ENCODE measurements at places on chromosomes 3 and 15.

DNA sequence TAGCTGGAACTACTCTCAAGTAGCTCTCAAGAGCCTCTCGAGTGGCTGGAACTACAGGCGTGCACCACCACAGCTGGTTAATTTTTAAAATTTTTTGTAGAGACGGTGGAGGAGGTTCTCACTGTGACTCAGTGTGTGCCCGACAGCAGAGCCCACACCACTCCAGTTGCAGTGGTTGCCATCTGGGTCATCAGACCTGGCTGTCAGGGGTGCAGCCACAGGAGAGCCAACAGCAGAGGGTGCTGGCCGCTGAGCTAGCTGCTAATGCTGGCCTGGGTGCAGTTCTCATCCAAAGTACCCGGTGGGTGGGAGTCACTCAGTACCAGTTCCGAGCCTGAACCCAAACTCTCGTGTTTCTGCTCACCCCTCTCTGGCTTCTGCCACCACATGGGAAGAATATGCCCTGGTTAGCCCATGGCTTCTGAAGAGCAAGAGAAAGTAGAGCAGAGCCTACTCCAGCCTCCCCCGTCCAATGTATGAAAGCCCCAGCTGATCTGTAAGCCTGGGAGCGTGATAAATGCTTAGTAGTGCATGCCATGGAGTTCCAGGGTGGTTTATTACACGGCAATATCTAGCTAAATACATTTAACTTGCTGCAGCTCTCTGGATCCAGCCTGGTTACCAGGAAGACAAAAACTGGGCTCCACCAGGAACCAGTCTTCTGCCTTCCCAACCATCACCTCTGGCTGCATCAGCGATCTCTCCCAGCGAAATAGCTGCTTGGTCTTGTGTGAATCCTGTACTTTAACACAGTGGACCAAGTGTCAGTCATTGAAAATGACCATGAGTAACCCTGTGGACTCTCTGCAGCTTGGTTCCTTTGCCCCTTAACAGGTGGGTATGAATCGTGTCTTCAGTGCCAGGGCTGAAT, 17.1 kb downstream of the UMPS start:
- DNase-seq: no peak

- peak; percentile 40 for DNase-seq
These were observed 1.1 kb downstream of the CMTM7 start for GRCh38 chr3:32392536-32393302.

GRCh38 chr15:78650022-78650421, 9.0 kb upstream of the CHRNB4 start:
- DNase-seq: no peak

DNA sequence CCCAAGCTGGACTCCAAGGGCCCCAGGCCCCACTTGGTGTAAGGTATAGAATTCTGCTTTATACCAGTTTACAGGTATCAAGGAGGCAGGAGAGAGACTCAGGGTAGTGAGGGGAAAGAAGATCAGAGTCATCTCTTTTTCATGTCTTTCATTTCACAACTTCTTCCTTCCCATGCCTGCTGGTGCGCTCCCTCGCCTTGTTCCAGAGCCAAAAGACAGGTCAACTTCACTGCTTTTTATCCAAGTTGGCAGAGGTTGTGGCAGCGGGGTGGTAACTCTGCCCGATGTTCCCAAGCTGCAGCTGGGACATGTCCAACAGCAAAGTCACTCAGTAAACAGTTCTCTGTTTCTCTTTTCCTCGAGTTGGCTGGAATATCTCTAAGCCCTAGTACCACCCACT, 86.3 kb upstream of the TCF12 start:
- DNase-seq: no peak

DNA sequence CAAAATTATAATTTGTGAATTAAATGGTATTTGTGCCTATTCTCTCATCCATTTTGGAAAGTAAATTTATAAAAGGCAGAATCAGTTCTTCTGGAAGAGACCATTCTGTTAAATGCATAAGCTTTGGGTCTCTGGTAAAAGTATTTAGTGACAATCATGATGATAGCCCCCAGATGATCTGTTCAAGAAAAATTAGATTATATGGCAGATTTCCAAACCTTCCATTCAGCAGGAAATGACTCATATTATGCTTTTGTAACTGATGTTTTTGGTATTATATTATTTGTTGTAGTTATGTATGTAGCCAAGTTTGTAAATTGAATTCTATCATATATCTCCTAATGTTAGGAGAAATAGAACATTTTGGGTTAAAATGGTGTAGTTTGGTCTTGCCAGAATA, 340.8 kb upstream of the DPH6 start:
- DNase-seq: no peak

Data from CD4-positive, alpha-beta T cell treated with Interleukin-6 for 4 hours (primary cell).